ENCODE measurements at places on chromosomes 3 and 15.

DNA sequence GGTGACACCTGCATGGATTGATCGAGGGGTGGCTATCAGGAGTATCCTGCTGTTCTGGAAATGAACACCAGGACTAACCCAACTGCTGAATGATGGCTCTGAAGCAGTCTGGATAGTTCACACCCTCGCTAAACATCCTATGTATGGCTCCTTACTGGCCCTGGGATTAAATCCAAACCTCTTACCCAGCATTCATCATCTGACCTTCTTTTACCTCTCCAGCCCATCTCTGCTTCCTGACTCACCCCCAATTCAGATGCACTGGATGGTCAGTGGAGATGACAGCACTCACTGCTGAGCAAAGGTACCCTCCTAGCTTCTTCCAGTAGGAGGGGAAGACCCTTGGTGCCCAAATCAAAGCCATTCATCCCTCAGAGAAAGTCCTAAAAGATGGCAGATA is 235.2 kb upstream of the TRIM42 start:
- no peaks in the 10 kb centered on the region for H3K36me3 ChIP-seq
- no peaks in the 10 kb centered on the region for H3K27me3 ChIP-seq
- no peak overlapping the region for H3K4me3 ChIP-seq
- no peak for DNase-seq
- H3K27ac ChIP-seq, result no peak overlapping the region

GRCh38 chr3:98462901-98463300 is at the start of gene OR5K1:
Gene OR5K1 (plus strand): TSS chr3:98463201. CDS start chr3:98469577, 6,376 bp downstream.
- DNase-seq, result no peak
- H3K27me3 ChIP-seq, result no peaks in the 10 kb centered on the region
- no peak within 1 kb of the TSS for H3K4me3 ChIP-seq
- no peaks in the 10 kb centered on the region for H3K4me1 ChIP-seq
- H3K27ac ChIP-seq, result no peak within 1 kb of the TSS
- H3K36me3 ChIP-seq, result no peaks in the 10 kb centered on the region

DNA sequence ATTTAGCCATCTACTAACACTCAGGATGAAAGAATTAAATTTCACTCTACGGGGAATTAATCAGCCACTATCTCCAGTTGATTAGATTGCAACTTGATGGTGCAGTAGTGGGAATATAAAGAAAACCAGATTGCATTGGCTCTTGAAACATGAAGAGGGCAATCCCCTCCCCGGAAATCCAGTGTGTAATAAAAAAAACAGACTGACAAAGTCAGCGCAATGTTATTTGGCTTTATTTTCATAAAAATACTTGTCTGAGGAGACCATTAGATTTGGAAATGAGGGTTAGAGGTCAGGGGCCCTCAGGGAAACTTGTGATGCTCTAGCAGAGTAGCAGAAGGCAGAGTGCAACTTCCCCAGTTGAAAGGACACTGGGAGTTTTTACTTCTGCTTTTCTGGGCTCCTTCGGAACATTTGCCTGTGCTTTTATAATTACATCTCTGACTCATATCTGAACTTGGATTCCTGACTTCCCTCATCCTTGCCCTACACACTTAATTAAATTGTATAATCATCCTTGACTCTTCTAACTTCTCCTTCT is 326.8 kb downstream of the TUSC7 start:
- peak overlapping the region; percentile 87 for H3K27ac ChIP-seq
- peaks cover 26% of the 10 kb centered on the region for H3K4me1 ChIP-seq
- peak; percentile 42 for DNase-seq
- H3K36me3 ChIP-seq, result peaks cover 5% of the 10 kb centered on the region
- peak overlapping the region; percentile 56 for H3K4me3 ChIP-seq

GRCh38 chr15:71800835-71801745 is 9.3 kb upstream of the NR2E3 start:
- H3K4me3 ChIP-seq, result no peak overlapping the region
- H3K27me3 ChIP-seq, result no peaks in the 10 kb centered on the region
- peaks cover 2% of the 10 kb centered on the region for H3K36me3 ChIP-seq
- peak; percentile 59 for DNase-seq
- H3K4me1 ChIP-seq, result peaks cover 17% of the 10 kb centered on the region

- DNase-seq, result no peak
- H3K27me3 ChIP-seq, result no peaks in the 10 kb centered on the region
- no peak overlapping the region for H3K27ac ChIP-seq
- peaks cover 24% of the 10 kb centered on the region for H3K36me3 ChIP-seq
These were observed 44.0 kb downstream of the SUCLG2 start for GRCh38 chr3:67610458-67610857.

DNA sequence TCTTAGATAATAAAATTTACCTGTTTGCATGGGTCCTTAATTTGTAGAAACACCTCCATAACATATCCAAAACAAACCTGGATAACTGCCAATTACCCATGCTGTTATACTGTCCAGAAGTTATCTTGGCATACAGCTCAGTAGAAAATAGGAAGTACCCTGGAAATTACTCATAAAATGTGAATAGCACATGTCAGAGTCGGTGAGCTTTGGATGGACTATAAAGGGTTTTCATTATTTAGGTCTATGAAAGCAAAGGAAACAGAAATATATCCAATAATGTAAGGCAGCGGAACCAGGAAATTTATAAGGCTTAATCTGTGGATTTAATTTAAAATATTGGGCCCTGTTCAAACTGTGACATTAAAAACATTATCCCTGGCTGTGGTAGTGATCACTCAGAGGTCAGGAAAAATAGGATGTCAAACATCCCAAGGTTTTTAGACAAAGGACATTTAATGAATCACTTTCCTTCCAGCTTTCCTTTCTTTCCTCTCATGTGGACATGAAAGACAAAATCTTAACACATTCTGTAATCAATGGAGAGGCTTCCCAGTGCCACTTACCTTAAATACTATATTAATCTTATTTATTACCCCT is 459.0 kb upstream of the DPH6 start:
- H3K4me1 ChIP-seq, result no peaks in the 10 kb centered on the region
- no peak for DNase-seq
- no peak overlapping the region for H3K4me3 ChIP-seq
- no peaks in the 10 kb centered on the region for H3K27me3 ChIP-seq

DNA sequence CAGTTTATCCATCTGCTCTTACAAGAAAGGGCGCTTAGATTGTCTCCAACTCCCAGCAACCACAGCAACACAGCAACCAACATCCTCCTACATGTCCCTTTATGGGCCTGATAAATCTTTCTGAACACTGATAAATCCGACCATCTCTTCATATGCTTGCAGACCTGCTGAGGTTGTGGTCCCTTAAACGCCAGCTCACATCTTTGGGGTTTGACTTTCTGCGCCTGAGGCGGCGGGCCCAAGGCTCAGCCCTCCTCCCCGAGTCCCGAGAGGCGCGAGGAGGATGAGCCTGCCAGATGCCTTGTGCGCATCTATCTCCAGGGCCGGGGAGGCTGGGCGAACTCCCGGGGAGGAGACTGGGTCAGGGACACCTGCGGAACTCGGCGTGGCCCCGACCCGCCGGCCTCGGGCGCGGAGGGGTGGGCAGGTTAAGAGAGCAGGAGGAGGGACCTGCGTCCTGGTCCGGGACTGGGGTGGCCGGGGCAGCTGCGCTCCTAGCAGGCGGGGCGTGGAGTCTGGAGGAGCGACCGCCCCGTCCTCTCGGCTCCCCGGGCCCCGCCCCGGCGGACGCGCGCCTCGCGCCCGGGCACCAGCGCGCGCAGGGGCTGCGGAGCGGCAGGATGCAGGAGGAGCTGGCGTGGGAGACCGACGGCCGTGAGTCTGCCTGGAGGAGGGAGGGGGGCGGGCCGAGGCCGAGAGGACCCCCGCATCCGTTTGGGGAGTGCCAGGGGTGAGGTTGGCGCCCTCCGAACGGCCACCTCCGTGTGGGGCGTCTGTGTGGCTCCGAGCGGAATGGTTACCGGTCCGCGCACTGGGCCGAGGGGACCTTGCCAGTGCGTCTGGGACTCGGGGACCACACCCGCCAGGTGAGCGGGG is at the start of gene ANKDD1A:
Gene ANKDD1A, plus strand, starts transcription at position 592 of the 876 bp plus-strand sequence. Its CDS starts 29 bp downstream, at position 621.
- H3K4me3 ChIP-seq, result peak within 1 kb of the TSS; percentile 77
- H3K27ac ChIP-seq, result peak within 1 kb of the TSS; percentile 64
- peak; percentile 62 for DNase-seq
- peaks cover 38% of the 10 kb centered on the region for H3K4me1 ChIP-seq
- peaks cover 21% of the 10 kb centered on the region for H3K27me3 ChIP-seq

DNA sequence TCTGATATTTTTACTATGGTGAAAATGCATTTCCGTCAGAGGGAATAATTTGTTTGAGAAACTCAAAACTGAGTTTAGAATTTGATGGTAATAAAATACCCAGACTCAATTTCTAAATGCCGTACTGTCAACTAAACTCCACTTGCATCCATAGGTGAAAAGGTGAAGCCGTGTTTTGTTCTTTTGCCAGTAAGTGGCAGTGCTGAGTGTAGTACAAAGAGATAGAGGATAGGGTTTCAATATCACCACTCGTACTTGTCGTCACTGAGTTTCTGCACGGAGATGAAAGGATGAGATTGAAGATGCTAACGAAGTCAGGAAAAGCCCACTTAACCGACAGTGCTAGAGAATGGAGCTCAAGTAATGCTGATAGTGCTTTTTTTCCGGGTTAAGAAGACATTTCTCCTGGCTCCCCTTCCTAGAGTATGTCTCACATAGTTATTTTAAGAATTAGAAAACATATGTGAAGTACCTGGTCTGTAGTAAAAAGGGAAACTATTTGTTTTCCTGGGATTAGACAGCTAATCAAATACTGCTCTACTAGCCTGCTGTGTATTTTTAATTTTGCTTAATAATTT is 345.1 kb downstream of the IL5RA start:
- H3K4me1 ChIP-seq, result peaks cover 12% of the 10 kb centered on the region
- DNase-seq, result no peak
- H3K27ac ChIP-seq, result no peak overlapping the region
- no peaks in the 10 kb centered on the region for H3K36me3 ChIP-seq
- H3K4me3 ChIP-seq, result no peak overlapping the region

GRCh38 chr3:57060089-57060821 is at the start of gene SPATA12:
Gene SPATA12 (plus strand): TSS chr3:57060664. CDS start chr3:57073695, 13,031 bp downstream.
- no peak within 1 kb of the TSS for H3K4me3 ChIP-seq
- no peak within 1 kb of the TSS for H3K27ac ChIP-seq
- H3K27me3 ChIP-seq, result no peaks in the 10 kb centered on the region

- peaks cover 25% of the 10 kb centered on the region for H3K36me3 ChIP-seq
- H3K4me3 ChIP-seq, result peak overlapping the region; percentile 95
- DNase-seq, result no peak
- H3K4me1 ChIP-seq, result peaks cover 42% of the 10 kb centered on the region
- no peaks in the 10 kb centered on the region for H3K27me3 ChIP-seq
These were observed 643 bp downstream of the SERINC4 start for GRCh38 chr15:43799209-43799944.

DNA sequence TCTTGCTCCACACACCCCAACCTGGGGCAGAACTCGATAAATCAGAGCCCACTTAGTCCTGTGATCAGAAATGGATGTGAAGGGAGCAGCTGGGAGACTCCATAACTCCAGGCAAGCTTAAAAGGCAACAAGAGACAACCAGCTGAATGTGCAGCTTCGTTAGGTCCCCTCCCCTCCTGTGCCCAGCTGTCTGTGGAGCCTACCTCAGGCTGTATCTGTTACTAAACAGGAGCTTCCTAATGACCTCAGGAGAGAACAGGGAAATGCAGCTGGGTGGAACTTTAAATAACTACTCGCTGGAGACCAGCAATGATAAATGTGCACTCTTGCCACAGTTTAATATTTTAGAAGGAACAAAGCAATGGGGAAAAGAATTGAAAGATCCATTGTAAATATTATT is 25.9 kb downstream of the SLC9A9 start:
- no peak overlapping the region for H3K27ac ChIP-seq
- no peak overlapping the region for H3K4me3 ChIP-seq
- no peak for DNase-seq
- no peaks in the 10 kb centered on the region for H3K36me3 ChIP-seq

DNA sequence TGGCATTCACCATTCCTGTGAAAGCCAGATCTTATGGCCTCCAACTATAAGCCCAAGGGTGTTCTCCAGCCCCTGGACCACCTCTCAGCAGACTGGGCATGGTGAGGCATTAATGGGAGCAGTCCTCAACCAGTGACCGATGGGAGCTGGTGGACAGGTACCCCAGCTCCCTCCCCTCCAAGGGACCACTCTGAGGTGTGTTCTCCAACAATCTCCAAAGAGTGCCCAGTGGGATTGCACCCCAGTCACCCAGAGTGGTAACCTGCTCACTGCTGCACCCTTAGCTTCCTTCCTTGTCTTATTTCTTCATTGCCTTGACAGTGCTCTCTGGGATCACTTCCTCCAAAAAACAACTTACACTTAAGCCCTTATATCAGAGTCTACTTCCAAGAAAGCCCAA is 8.2 kb upstream of the ITGA11 start:
- DNase-seq, result no peak
- H3K27ac ChIP-seq, result no peak overlapping the region
- H3K4me3 ChIP-seq, result no peak overlapping the region
- H3K36me3 ChIP-seq, result no peaks in the 10 kb centered on the region
- peaks cover 44% of the 10 kb centered on the region for H3K27me3 ChIP-seq

- no peaks in the 10 kb centered on the region for H3K4me1 ChIP-seq
- H3K27ac ChIP-seq, result no peak overlapping the region
- peaks cover 3% of the 10 kb centered on the region for H3K27me3 ChIP-seq
- H3K4me3 ChIP-seq, result no peak overlapping the region
- DNase-seq, result no peak
These were observed 28.5 kb upstream of the CLASP2 start for GRCh38 chr3:33746416-33747116.

DNA sequence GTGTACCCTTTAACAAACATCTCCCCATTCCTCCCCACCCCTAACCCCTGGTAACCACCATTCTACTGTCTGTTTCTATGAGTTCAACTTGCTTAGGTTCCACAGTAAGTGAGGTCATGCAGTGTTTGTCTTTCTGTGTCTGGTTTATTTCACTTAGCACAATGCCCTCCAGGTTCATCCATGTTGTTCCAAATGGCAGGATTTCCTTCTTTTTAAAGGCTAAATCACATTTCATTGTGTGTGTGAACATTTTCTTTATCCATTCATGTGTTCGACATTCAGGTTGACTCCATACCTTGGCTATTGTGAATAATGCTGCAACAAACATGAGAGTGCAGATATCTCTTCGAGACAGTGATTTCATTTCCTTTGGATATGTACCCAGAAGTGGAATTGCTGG is 62.7 kb downstream of the TJP1 start:
- no peak overlapping the region for H3K4me3 ChIP-seq
- H3K27me3 ChIP-seq, result no peaks in the 10 kb centered on the region
- no peak for DNase-seq

DNA sequence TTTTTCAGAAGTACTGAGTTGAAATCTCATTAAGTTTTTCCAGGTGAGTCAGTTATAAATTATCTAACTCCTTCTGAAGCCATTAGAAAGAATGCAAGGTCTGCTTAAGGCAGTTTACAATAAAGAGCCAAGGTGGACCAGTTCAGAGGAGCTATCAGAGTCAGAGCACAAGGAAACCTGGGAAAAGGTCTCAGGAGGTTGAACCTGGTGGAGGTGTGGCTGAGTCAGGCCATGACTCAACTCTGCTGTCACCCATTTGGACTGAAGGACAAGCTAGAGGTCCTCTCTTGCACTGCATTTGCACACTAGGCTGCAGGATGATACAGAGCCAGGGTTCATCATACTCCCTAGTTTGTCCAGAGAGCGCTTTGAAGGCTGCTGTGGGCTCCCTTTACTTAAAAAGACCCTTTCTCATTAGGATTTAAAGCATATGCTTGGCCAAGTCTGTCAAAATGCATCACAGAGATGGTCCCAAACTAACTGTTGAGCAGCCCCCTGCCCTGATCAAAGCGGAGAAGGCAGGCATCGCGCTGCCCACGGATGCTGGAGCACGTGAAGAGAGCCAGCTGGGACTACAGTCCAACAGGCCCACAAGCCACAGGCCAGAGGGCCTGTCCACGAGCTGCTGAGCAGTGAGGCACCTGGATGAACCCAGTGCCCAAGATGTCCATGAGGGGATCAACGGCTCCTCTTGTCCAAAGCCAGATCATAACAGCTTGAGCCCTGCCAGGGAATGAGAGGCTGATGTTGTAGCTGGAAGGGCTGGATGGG is 26.0 kb upstream of the MRPS22 start:
- no peak for DNase-seq
- no peaks in the 10 kb centered on the region for H3K36me3 ChIP-seq
- no peaks in the 10 kb centered on the region for H3K4me1 ChIP-seq
- no peak overlapping the region for H3K27ac ChIP-seq
